ENCODE measurements at places on chromosomes 6 and 20.
A peak's percentile ranks its signal among the peaks of the same experiment; 100 is the strongest.

GRCh38 chr6:137830511-137830911 is 36.5 kb upstream of the TNFAIP3 start:
- DNase-seq: no peak

- no peak for DNase-seq
These were observed 609.5 kb upstream of the CDH4 start for GRCh38 chr20:60642541-60642940.

DNA sequence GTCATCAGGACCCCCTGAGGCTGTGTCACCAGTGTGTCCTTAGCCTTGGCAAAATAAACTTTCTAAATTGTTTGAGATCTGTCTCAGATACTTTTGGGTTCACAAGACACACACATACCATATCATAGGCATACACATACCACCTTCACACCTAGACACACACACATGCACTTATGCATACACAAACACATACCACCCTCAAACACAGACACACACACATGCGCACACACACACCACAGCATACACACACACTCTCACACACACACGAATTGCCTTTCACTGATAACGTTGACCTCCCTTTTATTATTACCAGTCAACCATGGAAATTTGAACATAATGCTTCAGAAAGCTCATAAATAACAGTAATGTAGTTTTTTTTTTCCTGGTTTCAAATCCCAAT is 108.6 kb upstream of the MYLIP start:
- DNase-seq: no peak

- DNase-seq: peak; percentile 13
These were observed 41.1 kb upstream of the TMEM170B start for GRCh38 chr6:11496152-11497060.

GRCh38 chr6:1832844-1833787 is 223.4 kb downstream of the FOXC1 start:
- DNase-seq: no peak

DNA sequence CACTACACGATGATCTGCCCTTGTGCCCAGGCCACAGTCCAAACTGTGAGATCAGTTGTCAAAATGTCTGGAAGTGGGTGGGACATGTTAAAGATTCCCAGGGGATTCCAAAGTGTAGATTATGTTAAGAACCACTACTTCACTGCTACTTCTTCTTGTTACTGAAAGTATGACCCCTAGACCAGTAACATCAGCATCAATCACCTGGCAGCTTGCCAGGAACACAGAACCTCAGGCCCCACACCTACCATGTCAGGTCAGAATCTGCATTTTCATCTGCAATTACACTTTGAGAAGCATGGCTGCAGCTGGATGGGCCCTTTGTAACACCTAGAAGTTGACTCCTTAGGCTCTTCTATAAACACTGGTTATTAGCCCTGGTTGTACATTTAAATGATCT is 36.1 kb downstream of the RFPL4B start:
- DNase-seq: no peak

DNA sequence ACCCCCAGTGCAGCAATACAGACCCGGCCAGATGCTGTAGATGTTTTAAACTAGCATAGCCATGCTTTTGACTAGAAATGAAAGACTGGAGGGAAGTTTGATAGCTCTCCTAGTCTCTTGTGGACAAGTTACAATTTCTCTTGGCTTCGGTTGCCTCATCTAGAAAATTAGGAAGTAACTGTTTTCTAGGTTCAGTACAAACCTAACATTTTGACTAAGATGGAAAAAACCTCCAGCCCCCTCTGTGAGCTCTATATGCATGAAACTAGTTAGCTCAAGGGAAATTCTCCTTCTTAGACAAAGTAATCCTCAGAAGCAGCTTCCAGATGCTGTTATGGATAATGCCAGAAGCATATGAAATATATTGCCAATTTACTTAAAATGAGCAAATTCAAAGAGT is 86.6 kb downstream of the RNF144B start:
- DNase-seq: no peak

- no peak for DNase-seq
These were observed 84.1 kb downstream of the GINS1 start for GRCh38 chr20:25491446-25492038.

- DNase-seq: no peak
These were observed 18.2 kb upstream of the NFATC2 start for GRCh38 chr20:51560550-51561307.

- no peak for DNase-seq
These were observed 9.0 kb downstream of the LRP11 start for GRCh38 chr6:149855040-149855654.

DNA sequence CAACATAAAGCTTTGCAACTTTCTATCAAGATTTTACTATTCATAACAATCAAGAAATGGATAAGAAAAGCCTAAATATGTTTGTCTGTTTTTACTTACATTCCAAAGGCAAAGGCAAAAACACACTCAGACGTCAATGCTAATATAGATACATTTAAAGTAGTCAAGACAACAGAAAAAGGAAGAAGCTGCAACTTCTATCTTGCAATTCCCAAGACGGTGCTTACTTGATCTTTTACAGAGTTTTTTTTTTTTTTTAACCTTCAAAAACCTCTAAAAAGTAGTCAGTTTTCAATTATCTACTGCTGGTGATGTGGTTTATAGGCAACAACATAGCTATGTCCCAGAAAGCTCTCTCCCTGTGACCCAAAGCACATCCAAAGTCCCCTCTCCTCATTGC is 58.1 kb downstream of the EPB41L2 start:
- DNase-seq: no peak

GRCh38 chr6:147077251-147077650 is 127.0 kb upstream of the STXBP5 start:
- DNase-seq: no peak

DNA sequence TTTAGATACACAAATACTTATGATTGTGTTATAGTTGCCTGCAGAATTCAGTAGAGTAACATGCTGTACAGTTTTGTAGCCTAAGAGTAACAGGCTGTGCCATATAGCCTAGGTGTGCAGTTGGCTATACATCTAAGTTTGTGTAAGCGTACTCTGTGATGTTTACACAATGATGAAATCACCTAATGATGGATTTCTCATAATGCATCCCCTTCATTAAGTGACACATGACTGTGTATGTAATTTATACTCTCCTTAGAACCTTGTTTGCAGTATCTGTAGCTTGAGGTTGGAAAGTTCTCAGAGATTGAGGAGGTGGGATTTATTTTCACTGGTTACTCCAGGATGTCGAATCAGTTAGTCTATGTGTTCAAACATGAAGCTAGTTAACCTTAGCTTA is 67.0 kb upstream of the TMEM30A start:
- no peak for DNase-seq

GRCh38 chr6:55632953-55633352 is 54.0 kb upstream of the HMGCLL1 start:
- DNase-seq: no peak

DNA sequence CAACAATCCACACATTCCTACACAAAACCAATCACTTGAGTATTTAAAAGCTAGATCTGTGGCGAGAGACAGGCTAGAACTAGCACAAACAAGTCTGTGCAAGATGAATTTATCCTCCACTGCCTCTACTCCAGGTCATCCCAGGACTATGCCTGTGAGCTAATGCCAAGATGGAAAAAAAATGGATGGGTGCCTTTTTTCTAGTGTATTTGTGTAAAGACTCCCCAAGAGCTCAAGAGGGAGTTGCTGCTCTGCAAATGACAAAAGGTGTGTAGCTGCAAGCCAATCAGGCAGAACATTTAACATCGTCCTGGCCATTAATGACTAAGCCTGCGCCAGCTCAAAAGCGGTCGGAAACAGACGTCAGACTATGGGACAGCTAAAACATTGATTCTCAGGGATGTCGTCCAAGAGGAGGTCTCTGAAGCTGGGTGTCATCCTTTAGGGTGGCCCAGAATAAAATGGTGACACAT is 21.9 kb downstream of the ATXN1 start:
- no peak for DNase-seq

DNA sequence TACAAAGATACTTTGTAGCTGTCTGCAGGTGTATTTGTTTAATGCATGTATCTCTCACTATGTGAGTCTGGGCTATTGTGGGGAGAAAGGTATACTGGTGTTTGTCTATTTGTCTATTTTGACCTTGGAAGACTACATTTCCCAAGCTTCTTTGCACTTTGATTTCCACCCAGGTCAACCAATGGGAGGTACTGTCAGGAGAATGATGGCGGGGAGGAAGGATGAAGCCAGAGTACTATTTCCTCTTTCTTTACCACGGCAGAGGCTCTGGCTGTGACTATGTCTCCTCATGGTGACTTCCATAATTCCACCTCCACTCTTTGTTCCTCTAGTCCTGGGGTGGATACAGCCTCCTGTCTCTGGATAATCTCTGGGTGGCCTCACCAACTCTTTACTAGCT is 23.1 kb downstream of the LBP start:
- DNase-seq: no peak

GRCh38 chr6:112879920-112880413 is 532.8 kb downstream of the RFPL4B start:
- no peak for DNase-seq

- DNase-seq: no peak
These were observed 266.4 kb downstream of the SAMD5 start for GRCh38 chr6:147774856-147775255.

Data from stimulated activated CD8-positive, alpha-beta memory T cell treated with anti-CD3 and anti-CD28 coated beads, Interleukin-7, amount 100 ng/mL, for 24 hours (primary cell).